ENCODE measurements at places on chromosomes 12 and 14. TPM values are rescaled to one million over a fixed set of nuclear protein-coding genes. Genes with fewer than 3 reads are reported as not detected.

CLEC12A gene
- total RNA-seq, result 1.6 TPM

RNU4-1 gene
- total RNA-seq, result under 0.01 TPM

NABP2 gene
- 27.5 TPM for total RNA-seq

DNA sequence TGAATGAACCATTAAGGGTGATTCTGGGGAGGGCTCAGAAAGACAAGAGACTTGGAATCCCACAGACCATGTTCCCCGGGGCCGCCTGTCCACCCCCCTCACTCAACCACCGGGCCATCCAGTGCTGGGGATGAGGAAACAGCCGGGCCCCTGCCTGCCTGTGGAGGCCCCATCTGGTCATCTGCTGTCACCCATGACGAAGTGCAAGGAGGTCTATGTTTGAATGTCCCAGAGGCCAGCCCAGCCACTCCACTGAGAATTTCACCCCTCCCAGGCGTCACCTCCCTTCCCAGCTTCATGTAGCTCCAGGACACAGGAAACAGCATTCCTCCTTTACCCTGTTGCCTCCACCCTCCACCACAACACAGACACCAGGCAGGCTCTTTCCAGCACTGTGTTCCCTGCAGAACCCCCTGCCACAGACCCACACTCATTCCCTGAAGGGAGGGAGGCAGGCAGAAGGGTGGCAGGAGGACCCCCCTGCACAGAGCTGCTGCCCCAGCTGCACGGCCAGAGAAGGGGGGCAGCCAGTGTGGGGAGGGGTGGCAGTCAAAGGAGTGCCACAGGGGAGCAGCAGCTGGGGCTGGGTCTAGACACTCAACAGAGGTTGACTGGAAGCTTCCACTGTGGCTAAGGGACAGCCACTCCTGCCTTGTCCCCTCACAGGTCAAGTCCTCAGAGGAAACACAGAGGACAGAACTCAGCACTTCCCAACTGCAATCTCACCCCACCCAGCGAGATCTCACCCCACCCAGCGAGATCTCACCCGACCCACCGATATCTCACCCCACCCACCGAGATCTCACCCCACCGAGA is 50.3 kb upstream of the PPP2R5C start:
- H3K36me3 ChIP-seq, result no peaks in the 10 kb centered on the region
- H3K4me1 ChIP-seq, result no peaks in the 10 kb centered on the region
- H3K27me3 ChIP-seq, result no peaks in the 10 kb centered on the region
- no peak overlapping the region for H3K27ac ChIP-seq
- no peak overlapping the region for H3K4me3 ChIP-seq

- no peaks in the 10 kb centered on the region for H3K4me1 ChIP-seq
- H3K27me3 ChIP-seq, result no peaks in the 10 kb centered on the region
Observed at GRCh38 chr14:86961106-86961716, 1031.8 kb downstream of the GALC start.

Measured in breast epithelium (tissue), 4 donors.